ENCODE measurements at places on chromosomes 11 and 22.

DNA sequence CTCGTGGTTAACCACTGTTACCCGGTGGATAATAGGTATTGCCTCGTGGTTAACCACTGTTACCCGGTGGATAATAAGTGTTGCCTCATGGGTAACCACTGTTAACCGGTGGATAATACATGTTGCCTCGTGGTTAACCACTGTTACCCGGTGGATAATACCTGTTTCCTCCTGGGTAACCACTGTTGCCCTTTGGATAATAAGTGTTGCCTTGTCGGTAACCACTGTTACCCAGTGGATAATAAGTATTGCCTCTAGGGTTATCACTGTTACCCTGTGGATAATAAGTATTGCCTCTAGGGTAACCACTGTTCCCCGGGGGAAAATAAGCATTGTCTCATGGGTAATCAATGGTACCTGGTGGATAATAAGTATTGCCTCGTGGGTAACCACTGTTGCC is 15.0 kb upstream of the NXPE4 start:
- no peak for DNase-seq

DNA sequence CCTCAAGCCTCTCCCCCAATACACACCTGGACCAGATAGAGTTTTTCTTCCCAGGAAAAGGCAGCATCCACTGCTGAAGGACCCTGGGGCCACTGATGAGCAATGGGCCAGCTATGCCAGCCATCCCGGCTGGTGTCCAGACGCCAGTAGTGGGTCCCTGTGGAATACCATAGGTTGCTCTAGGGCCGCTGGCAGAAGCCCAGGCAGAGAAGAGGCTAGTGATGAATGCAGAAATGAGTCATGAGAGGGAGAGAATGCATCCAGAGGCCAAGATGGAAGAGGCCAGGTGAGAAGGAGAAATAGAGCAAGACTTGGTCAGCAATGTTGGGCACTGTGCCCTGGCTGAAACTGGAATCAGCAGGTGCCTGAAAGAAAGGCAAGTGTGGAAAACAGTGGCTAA is 8.9 kb downstream of the HPX start:
- DNase-seq: no peak

- no peak for DNase-seq
These were observed 6.0 kb downstream of the TBCEL start for GRCh38 chr11:121029813-121030445.

- DNase-seq: no peak
These were observed 1480.4 kb downstream of the BRD1 start for GRCh38 chr22:48347311-48347710.

DNA sequence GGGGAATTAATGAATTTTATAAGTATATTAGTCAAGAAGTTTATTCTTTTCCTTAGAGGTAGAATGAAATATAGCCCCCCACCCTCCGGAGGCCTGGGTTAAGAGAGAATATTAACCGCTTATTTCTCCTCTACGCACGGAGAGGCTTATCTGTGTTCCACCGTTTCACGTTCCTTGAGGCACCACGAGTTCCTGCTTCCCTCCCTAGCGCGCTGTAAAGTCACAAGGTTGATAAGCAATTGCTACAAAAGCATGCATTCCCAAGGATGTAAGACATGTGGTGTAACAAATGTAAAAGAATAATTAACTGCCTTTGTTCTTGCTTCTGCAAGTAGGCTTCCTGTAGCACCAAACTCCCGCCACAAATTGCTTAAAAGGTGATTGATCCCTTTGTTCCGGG is 1.5 kb upstream of the ANKRD42 start:
- DNase-seq: no peak

All from stimulated activated CD4-positive, alpha-beta T cell treated with anti-CD3 and anti-CD28 coated beads, Interleukin-12 subunit alpha, Interleukin-12 subunit beta, amount 100 ng/mL, for 4 hours (primary cell).